ENCODE measurements at places on chromosomes 3 and 15. TPM values are rescaled to one million over a fixed set of nuclear protein-coding genes. Genes with fewer than 3 reads are reported as not detected.

The SAMMSON gene
- polyA plus RNA-seq, result 0.11 TPM

The SOX14 gene
- polyA plus RNA-seq, result not detected

The NISCH gene
- polyA plus RNA-seq, result not detected

The ZIC1 gene
- 28.0 TPM for polyA plus RNA-seq

The CAPN7 gene
- 28.6 TPM for polyA plus RNA-seq

The GREM1 gene
- 2.0 TPM for polyA plus RNA-seq

The LDHAL6B gene
- polyA plus RNA-seq, result 0.15 TPM

The ALDH1A2 gene
- 13.6 TPM for polyA plus RNA-seq

The ANKRD63 gene
- not detected for polyA plus RNA-seq

The EXD1 gene
- not detected for polyA plus RNA-seq

- no peak for DNase-seq
Observed at GRCh38 chr3:134517791-134518190, 31.9 kb downstream of the CEP63 start.

- DNase-seq, result no peak
Observed at GRCh38 chr3:141231952-141232823, 563 bp downstream of the PXYLP1 start.

DNA sequence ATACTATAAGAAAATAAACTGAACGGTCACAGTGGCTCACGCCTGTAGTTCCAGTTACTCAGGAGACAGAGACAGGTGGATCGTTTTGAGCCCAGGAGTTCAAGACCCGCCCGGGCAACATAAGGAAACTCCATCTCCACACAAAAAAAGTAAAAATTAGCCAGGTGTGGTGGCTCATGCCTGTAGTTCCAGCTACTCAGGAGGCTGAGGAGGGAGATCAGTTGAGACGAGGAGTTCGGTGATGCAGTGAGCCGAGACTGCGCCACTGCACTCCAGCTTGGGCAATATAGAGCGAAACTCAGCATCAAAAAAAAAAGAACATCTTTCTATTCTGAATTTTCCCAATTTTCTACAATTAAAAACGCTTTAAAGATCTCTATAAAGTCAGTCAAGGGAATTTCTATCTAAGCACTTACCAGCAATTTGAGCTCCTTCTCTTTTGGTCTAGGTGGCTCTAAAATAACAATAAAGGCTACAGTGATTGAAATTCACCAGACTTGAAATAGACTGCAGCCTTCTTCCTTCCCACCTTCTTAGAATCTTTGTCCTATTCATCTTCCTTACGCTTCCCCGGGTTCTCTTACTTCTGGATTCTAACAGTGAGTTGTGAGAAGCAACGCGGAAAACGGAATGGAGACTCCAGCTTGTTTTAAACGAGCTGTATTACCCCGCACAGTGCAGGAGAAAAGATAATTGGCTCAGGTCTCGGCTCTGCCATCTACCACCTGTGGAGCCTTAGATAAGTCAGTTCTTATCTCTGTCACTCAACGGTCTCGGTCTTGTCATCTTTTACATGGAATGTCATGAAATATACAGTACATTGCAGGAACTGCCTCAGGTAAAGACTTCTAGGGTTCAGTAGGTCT is 812 bp upstream of the SEC62 start:
- no peak for DNase-seq

GRCh38 chr3:185759512-185759911 is 65.3 kb downstream of the IGF2BP2 start:
- DNase-seq, result no peak

- DNase-seq, result no peak
Observed at GRCh38 chr3:114929971-114930732, 216.9 kb downstream of the ZBTB20 start.

DNA sequence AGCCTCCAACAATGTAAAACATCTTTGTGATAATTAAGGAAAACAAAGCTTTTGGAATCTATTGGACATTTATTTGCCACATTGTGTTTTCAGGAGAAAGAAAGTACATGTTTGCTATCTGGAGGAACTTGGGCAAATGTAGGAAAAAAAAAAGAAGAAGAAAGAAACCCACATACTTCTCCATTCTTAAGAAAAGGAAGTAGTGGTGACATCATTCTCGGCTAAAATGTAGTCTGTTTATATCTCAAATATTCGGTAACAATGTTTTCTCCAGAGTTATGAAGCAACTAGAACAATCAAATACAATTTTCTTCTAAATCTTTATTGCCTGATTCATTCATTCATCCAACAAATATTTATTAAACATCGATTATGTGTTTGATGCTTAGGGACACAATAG is 2.3 kb upstream of the TGFBR2 start:
- no peak for DNase-seq

GRCh38 chr3:13199899-13200451 is 126.7 kb upstream of the IQSEC1 start:
- no peak for DNase-seq

- no peak for DNase-seq
Observed at GRCh38 chr3:55191911-55192775, 264.3 kb upstream of the LRTM1 start.

DNA sequence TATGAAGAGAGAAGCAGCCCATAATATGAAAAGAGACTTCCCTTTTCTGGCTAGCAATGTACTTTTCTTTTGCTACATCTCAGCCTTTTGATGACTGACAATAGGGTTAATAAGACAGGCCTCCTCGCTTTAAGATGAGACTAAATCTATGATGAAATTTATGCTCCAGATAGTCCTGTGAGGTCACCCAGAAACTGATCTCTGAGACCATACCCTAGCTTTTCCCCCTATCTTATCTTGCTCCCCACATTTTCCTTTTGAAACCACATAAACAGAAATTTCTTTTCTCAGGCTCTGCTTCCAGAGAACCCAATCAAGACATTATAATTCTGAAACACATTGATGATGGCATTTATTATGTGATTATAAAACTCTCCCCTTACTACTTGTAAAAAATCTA is 168.8 kb upstream of the CADM2 start:
- DNase-seq, result no peak

DNA sequence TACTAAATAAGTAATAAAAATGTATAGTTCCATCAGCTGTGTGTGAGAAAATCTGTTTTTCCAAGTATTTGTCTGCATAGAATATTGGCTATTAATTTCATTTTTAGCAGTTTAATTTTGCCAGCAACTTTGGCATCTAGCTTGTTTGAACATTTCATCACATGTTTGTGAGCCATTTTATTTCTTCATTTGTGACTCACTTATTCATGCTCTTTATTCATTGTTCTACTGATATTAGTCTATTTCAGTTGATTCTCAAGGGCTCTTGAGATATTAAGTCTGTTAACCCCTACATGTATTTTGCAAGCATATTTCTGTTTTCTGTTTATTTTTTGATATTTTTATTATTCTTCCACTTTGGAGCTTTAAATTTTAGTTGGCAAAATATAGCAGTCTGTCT is 74.0 kb upstream of the PHLDB2 start:
- DNase-seq, result no peak

- no peak for DNase-seq
Observed at GRCh38 chr3:62500556-62501288, 127.4 kb upstream of the FEZF2 start.

- no peak for DNase-seq
Observed at GRCh38 chr3:78660957-78661356, 1106.8 kb downstream of the ROBO1 start.

- no peak for DNase-seq
Observed at GRCh38 chr3:124315215-124316033, 323.5 kb upstream of the ROPN1 start.

GRCh38 chr15:67017311-67017710 is 48.1 kb upstream of the SMAD3 start:
- no peak for DNase-seq

DNA sequence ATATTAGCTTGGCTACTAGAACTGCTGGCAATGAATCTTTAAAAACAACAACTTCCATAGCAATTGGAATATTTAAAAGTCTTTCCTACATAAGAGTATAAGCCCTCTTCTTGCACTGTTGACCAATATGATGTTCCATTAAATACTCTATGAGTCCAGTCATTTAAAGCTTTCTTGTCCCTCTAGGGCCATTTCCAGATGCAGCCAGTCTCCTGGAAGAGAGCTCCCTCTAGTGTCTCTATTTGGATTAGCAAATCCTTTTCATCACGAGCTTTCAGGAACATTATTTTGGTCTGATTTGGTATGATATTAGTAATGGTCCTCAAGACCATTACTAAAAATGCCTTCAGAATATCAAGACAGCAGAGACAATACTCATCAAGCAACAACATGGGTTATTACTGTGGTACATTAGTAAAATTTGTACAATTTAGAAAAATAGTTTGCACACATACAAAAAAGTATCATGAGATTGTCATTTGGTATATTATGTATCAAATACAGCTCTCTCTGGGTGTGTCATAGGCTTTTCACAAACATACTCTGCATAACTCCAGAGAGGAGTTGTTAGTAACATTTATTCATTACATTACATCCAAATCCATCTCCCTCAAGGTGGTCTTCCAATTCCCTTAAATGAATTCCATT is 101.3 kb downstream of the DPH6 start:
- DNase-seq, result peak; percentile 32

DNA sequence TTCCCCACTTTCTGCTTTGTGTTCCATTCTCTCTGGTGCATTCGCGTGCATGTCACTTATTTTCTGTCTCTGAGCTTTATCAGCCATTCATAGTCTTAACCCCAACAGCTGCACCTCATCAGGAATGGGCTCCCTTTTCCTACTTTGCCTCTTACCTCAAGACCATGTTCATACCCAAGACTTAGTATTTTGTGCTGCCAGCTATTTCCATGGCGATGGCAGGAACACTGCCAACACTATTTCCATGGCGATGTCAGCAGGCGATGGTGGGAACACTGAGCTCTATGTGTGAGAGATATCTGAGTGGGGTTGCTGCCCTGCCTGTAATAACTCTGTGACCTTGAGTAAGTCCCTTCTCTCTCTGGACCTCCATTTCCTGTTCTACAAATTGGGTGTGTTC is 5.5 kb downstream of the ZNF35 start:
- no peak for DNase-seq

- DNase-seq, result peak; percentile 93
Observed at GRCh38 chr3:149657926-149658743, at the start of gene WWTR1. WWTR1 (minus strand) TSS chr3:149658025; CDS start chr3:149657306, 719 bp downstream.

DNA sequence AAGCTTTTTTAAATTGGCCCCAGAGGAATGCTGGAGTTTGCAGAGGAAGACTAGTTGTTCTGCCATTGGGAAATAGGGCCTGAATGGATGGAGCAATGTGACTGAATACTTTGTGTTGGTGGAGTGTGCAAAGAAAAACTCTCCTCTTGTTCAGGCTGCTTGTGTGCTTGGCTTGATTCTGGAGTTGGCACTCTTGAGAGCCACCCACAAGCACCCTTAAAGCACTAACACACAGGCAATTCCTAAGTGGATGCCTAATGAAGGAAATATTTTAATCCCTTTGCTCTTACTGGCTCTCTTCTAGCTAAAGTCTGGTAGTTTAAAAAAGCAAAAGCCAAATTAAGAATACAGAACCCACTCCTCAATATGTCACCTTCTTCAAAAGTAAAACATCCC is 304.4 kb upstream of the C2CD4B start:
- no peak for DNase-seq

GRCh38 chr3:86695752-86696151 is 295.2 kb downstream of the VGLL3 start:
- DNase-seq, result no peak

GRCh38 chr3:19947549-19948225 is 790 bp downstream of the RAB5A start:
- peak; percentile 63 for DNase-seq

- DNase-seq, result peak; percentile 73
Observed at GRCh38 chr15:74168711-74169126, 4.8 kb upstream of the ISLR start.
